ENCODE measurements at places on chromosomes 7 and 10.

DNA sequence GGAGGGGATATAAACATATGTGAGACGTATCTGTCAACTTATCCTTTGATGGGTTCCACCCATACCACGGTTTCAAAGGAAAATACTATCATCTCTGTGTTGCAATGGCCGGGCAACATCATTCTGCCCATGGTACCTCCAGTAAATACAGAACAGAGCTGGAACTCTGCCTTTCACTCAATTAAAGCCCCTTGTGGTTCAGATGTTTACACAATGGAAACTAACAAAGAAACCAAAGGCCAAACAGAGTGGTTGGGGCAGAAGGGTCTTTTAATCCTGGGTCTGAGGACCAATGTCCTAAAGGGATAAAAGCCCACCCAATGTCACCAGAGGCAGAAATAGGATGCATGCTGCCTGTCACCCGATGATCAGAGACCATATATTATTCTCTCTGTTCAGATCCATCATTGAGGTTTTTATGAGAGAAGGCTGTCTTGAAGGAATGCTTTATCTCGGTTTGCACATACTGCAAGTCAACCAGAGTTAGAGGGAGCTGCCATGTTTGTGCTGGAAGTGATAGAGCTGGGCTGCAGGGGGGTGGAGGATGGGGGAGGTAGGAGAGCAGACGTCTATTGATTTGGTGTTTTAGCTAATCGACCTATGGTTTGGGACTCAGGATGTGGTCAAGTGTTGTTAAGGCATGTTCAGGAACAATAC, 105.4 kb upstream of the FRMD4A start:
- DNase-seq: no peak

GRCh38 chr10:97018251-97019212, 167.2 kb downstream of the SLIT1 start:
- no peak for DNase-seq

GRCh38 chr10:62433181-62433692, 59.1 kb downstream of the ZNF365 start:
- no peak for DNase-seq

DNA sequence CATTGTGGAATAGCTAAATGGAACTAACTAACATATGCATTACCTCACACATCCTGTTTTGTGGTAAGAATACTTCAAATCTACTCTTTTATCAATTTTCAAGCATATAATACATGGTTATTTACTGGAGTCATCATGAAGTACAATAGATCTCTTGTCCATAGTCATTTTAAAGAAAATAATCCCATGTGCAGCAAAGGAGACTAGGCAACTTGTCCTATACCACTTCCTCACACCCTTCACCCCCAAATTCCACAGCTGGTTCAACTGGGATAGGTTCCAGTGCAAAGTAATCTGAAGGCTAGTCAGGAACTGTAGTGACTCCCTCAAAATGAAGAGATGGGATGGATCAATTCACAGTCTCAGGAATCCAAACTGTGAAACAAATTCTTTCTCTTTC, 176.1 kb downstream of the SGMS1 start:
- no peak for DNase-seq

DNA sequence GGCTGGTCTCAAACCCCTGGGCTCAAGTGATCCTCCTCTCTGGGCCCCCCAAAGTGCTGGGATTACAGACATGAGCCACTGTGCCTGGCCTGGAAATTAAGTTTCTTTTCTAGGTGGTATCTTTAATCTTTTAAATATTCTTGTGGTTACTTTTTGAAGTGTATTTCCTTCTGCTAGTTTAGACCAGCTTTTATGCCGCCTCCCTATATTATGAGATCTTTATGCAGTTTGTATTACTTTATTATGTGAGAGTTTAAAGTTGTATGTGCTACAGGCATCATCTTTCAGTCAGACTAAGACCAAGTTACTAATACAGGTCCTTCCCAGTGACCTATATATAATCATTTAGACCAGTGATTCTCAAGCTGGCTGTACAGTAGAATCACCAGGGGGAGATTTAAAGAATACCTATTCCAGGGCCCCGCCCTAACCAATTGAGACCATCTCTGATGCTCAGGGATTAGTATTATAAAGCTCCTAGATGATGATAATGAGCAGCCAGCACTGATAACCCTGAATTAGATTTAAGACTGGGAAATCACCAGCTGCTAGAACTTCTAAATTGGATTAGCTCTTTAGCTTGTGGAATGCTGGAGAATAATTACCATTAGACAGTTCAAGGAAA, 11.3 kb downstream of the INPP5F start:
- no peak for DNase-seq

DNA sequence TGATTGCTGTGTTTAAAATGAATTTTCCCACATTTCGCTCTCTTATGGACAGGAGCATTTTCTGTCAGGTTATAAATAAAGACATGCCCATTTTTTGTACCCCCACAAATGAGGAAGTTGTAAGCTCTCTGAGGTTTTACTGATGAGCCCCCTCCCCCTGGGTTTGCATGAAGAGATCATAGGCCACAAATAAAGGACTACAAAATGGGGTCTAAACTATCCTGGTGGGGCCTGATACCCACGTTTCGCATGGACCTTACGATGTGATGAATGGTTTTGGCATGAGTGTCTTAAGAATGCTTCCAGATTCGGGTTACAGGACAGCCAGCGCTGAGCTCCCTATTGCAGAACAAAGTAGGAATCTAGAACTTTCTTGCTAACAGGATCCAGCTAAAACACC, 5.8 kb downstream of the IKZF1 start:
- no peak for DNase-seq
